ENCODE measurements at places on chromosomes 2 and 18. TPM values are rescaled to one million over a fixed set of nuclear protein-coding genes. Genes with fewer than 3 reads are reported as not detected.

CD207 gene
- total RNA-seq, result not detected

INHBB gene
- total RNA-seq, result not detected

AOX1 gene
- 7.9 TPM for total RNA-seq

- no peak for DNase-seq
Measured at GRCh38 chr18:3221496-3221895, 1.7 kb upstream of the MYOM1 start.

DNA sequence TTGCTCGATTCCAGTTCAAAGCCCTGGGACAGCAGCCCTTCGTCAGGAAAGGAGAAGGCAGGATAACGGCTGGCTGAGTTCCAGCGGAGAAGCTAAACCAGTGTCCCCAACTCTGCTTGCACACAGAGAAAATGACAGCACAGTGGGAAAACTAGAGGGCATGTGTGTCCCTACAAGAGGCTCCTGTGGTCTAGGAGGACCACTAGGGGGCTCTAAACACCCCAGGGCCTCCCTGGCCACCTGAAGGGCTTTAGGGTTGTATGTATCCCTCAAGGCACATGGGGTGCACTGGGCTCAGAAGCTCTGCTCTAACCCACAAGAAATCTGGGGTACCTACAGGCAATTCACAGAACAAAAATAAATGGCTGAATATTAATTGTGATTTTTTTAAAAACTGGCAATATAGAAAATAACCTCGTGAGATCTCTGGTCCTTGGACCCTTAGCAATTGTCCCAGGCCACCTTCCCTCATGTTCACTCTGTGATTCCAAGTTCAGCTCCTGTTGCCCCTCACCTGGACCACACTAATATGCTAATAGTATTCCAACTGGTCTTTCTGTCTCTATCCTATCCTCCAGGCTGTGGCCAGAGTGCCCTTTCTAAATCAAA is 17.5 kb downstream of the STAT1 start:
- no peak for DNase-seq

DNA sequence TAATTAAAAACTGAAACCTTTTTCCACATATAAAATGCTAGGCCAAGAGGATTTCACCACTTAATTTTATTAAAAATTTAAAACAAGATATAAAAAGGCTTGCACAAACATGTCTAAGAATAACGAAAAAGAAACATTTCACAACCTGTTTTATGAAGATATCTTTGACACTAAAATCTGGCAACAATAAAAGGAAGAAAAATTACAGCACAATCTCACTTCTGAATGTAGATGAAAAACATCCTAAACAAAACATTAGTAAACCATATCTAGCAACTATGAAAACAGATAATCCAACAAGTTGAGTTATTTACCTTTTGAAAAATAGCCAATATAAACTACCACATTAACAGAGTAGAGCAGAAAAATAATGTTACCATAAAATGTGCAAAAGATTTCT is 185.4 kb upstream of the MMADHC start:
- DNase-seq, result no peak

Data from Peyer's patch (tissue), 4 donors.